Left lung (tissue), 14 donors: ENCODE measurements at places on chromosomes 6 and 20. TPM values are rescaled to one million over a fixed set of nuclear protein-coding genes. Genes with fewer than 3 reads are reported as not detected.
A peak's percentile ranks its signal among the peaks of the same experiment; 100 is the strongest.

DNA sequence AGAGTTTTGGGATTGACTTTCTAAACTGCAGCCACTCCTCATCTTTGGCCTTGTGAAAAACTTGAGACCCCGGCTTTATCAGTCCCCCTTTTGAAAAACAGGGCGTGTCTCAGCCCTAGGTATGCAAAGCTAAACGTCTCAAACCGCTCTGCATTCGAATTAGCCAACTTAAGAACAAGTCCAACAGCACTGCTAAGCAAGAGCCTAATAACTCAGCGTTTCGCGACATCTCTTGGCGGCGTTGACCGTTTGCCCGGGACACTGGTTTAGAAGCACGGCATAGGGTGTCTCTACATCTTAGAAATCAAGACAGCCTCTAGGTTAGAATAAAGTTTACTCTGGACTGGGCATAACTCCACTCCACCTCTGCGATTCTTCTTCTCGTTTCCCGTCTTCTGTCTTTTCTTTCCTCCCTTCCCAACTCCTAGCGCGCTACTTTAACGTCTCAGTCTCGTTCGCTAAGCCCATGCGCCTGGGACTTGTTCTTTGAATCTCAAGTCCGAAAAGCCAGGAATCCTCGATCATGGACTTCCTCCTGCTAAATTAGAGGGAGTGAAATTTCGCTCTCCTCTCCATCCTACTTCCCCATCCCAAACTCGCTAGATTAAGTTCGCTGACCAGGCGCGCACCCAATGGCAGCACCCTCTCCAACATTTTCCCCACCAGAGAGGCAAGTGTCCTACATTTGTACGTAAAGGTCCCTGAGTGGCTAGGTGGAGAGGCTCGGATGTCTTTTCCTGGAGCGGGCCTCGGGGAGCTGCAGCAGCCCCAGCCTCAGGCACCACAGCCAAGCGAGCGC, 10.5 kb upstream of the TFAP2A start:
- no peak for DNase-seq

Gene ZCCHC3
- polyA plus RNA-seq = 44.6 TPM

Gene SNAP25
- polyA plus RNA-seq = 10.9 TPM

DNA sequence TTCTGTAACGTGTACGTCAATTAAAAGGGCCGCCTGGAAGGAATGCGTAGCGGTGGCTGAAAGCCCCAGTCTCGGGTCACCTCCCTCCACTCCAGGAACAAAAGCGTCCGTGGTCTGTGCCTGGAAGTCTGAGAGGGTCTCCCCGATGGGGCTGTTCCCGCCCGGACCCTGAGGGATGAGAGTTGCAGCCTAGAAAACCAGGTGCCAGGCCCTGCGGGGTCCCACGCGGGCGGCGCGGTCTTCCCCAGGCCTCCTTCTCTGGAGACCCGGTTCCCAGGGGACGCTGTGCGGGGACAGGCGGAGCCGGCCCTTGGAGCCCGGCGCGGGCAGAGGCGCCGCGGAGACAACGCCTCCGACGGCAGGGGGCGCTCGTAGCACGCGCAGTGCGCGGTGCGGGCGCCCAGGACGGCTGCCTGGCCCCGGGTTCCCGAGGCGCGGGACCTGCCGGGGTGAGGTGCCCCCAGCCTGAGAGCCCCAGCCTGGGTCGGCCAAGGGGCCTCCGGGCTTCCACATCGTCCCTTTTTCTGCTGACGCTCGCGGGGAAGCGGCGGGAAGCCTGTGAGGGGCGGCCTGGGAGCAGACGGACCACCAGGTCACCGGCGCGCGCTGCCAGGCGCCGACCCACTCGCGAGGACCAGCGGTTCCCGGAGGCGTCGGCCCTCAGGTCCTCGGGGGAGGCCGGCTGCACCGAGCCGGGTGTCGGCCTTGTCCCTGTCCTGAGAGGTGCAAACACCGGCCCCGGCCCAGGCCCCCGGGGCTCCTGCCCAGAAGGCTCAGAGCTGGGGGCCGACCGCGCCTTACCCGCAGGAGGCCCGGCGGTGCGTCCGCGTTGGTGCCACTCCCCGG, 5.3 kb upstream of the FOXC1 start:
- DNase-seq = no peak

GRCh38 chr6:39049575-39050283, 1.1 kb downstream of the GLP1R start:
- DNase-seq = no peak

DNA sequence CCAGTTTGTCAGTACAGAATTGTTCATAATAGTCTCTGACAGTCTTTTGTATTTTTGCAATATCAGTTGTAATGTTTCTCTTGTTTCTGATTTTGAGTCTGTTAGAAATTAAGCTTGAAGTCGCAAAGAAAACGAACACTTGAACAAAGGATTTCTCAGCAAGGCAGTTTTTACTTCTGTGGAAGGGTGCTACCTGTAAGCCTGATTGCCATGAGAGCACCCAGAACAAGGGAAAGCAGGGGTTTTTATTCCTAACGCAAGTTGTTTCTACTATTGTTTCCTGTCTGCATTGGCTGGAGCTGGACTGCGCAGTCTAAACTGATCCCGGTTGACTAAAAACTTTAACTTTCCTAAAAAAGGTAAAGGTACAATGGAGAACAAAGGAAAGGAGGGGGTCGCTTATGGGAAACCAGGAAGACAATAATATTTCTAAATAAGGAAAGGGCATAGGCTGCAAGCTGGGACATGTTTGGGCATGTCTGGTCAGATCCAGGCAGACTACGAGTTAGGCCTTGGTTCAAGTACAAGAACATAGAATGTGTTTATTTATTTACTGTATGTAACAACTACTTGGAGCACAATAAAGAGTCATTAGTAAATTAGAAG, 28.5 kb downstream of the HLA-B start:
- no peak for DNase-seq

GRCh38 chr20:46739431-46740213, 30.2 kb downstream of the SLC2A10 start:
- no peak for DNase-seq

Gene CCDC170
- 6.7 TPM for polyA plus RNA-seq

DNA sequence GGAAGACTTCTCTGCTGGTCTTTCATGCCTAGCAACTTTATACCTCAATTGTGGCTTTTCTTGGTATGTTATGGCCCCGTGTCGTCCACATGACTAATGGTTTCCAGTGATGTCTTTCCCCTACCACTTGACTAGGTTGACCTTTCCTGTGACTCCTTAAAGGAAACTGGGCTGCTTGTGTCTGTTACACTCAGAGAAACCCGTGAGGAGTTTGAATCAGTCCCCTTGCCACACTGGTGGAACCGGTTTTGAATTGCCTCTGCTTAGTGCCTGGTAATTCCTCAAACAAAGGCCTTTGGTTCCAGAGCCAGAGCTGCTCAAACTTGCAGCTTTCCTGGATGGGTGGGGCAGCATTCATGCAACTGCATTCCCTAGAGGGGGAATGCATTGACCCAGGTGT, 21.9 kb downstream of the ECT2L start:
- DNase-seq = peak; percentile 91

GRCh38 chr6:2986722-2987221, 12.9 kb upstream of the NQO2 start:
- DNase-seq = no peak

GRCh38 chr20:32485770-32486478, 99.2 kb downstream of the NOL4L start:
- DNase-seq = no peak

DNA sequence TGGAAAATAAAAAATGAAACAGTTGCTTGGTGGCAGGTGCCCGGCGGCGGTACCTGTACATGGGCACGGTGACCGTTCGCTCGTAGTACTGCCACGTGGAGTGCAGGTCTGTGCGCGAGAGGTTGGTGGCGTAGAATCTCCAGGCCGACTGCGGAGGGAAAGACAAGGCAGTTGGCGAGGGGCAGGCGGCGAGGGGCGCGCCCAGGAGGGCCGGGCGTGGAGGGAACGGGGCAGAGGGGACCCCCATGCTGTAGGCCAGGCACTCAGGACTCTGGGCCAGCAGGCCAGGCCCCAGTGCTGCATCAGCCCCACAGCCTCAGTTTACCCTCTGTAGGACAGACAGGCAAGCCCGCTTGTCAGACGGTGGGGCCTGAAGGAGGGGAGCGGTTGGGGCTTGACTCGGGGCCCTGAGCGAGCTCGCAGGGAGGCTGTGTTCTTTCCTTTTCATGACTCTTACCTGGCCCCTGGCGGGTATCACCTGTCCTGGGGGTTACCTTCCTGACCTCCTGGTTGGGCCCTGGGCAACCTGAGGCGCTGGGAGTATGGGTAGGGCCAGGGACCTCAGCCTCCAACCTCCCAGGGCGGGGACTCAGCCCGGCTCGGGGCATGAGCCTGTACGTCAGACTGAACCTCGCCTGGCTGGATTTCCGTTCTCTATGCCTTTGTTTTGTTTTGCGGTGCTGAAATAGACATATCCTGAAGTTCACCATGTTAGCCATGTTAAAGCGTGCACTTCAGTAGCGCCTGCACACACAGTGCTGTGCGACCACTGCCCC, 38.5 kb downstream of the KCNQ2 start:
- DNase-seq = no peak

- no peak for DNase-seq
These were observed 30.8 kb downstream of the BNIP5 start for GRCh38 chr6:36305885-36306284.

Gene HNF4A
- 0.99 TPM for polyA plus RNA-seq

Gene TCP11
- polyA plus RNA-seq = 1.6 TPM

Gene MSH5
- 39.6 TPM for polyA plus RNA-seq

DNA sequence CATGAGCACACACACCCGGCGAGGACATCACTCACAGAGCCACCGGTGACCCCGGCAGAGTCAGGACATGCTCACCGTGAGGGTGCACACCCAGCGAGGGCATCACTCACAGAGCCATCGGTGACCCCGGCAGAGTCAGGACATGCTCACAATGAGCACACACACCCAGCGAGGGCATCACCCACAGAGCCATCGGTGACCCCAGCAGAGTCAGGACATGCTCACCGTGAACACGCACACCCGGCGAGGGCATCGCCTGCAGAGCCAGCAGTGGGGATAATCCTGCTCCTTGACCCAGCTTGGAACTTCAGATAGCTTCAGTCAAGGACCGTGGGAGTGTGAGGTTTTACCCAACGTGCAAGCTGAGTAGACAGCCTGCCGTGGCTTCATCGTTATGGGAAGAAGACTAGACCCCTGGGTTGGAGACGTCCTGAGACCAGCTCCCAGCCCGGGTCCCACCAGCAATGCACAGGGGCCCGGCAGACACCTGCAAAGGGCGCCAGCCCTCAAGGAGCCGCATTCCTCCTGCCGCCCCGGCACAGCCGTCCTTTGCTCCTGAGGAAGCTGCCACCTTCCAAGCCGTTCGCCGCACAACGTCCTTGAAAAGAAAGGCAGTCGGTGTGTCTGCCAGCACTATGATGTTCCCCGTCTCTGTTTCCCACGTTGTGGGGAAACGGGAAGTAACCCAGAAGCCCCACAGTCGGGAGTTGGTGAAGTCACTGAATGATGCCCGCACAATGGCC, 192.3 kb downstream of the DLL1 start:
- DNase-seq = no peak

Gene CYP24A1
- not detected for polyA plus RNA-seq

GRCh38 chr6:46741482-46741881, 5.3 kb upstream of the ANKRD66 start:
- DNase-seq = no peak

- no peak for DNase-seq
These were observed 77.4 kb upstream of the TMEM170B start for GRCh38 chr6:11460001-11460668.

- peak; percentile 33 for DNase-seq
These were observed 35.6 kb downstream of the RIOK1 start for GRCh38 chr6:7424967-7425807.

DNA sequence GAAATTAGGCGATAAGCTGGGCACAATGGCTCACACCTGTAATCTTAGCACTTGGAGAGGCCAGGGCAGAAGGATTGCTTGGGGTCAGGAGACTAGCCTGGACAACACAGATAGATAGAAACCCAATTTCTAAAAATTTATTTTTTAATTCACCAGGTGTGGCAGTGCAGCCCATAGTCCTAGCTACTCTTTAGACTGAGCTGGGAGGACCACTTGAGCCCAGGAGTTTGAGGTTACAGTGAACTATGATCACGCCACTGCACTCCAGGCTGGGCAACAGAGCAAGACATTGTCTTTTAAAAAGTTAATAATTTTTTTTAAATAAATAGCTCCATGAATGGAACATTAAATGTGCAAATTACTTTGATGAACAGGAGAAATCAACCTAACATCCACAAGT, 8.2 kb downstream of the ZNF318 start:
- DNase-seq = no peak

DNA sequence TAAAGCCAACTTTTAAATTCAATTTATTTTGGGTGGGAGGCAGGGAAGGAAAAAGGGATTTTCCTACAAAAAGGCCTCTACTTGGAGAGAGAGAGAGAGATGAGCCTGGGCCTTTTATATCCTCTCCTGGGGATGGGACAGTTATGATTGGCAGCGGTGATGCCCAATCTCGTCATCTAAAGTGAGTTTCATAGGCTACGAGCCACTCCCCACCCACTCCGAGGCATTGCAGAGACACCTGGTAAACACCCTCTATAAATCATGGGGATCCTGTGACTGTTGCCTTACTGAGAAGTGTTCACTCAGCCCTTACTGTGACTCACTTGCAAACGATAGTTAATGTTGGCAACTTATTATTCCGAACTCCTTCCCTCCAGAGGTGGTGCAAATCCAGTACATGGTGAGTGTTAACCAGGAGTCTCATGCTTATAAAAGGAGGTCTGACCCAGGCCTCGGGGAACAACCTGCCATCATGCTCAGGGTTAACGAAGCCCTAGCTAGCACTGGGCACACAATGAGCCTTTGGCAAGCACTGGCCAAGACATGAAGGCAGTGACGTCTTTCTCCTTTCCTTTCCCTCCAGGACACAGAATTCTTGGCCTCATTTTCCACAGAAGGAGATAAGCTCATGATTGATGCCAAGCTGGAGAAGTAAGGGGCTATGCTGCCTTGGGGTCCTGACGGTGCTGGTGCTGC, 20.5 kb downstream of the BPIFB4 start:
- no peak for DNase-seq

DNA sequence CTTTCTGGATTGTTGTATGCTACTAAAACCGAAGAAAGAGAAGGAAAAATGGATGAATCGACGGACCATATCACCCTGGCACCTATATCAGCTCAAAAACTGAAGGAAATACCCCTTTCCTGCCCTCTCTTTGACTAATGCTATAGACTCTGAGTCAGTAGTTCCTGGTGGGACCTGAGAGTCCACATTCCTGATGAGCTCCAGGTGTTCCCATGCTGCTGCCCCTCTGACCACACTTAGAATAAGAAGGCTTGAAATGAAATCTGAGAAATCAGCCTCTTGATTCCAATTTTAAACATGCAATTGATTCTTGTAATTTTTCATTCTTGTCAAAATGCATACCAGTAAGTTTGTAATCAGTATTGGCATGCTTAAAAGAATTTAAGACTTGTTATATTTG, 75.2 kb downstream of the PRL start:
- no peak for DNase-seq

GRCh38 chr20:18090044-18090443, 32.3 kb upstream of the OVOL2 start:
- no peak for DNase-seq

Gene PREX1
- polyA plus RNA-seq = 33.0 TPM

- DNase-seq = no peak
These were observed 42.0 kb upstream of the MCHR2 start for GRCh38 chr6:100035873-100036653.

Gene LGSN
- polyA plus RNA-seq = 0.65 TPM
